Forelimb muscle (tissue), 1 donor: ENCODE measurements at places on chromosomes 1 and 21.
A peak's percentile ranks its signal among the peaks of the same experiment; 100 is the strongest.

DNA sequence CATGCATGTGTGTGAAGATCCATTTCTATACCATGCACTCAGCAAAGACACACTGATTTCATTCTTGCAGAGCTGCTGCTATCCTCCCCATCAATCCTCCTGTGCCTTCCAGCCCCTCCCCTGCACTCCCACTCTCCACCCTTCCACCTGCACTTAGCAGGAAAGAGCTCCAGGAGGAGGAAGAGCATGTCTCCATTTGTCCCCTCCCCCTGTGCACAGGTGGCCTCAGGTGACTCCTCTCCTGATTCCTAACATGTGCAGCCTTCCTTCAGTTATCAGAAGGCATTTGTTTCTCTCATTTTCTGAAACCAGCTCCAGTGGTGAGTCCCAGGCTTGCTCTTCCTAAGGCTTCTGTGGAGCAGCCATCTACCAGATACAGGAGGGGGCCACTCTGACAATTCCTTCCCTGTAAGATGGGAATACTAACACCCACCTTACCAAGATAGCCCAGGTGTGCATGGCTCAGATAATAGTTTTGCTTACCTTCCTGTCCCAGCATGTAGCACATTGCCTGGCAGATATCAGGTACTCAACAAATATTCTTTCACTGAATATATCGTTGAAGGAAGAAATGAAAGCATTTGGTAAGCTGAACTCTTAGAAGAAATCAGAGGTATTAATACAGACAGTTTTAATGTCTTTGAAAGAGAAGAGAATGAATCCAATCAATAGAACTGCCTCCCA lies 21.9 kb upstream of the FAM3B start:
- DNase-seq: no peak

DNA sequence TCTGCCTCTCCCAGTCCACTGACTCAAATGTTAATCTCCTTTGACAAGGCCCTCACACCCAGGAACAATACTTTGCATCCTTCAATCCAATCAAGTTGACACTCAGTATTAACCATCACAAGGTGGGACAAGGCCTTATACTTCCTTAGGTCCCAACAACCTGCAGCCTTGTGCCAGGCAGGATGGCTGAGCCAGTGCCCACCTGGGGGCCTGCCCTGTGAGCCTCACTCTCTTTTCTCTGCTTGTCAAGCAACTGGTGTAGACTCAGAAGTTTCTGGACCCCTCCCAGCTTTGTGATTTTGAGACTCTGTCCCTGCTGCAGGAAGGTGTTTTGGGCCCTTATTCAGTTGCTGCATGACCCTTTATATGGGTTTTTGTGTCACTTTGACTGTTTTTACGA lies 310.0 kb upstream of the C1orf174 start:
- no peak for DNase-seq

DNA sequence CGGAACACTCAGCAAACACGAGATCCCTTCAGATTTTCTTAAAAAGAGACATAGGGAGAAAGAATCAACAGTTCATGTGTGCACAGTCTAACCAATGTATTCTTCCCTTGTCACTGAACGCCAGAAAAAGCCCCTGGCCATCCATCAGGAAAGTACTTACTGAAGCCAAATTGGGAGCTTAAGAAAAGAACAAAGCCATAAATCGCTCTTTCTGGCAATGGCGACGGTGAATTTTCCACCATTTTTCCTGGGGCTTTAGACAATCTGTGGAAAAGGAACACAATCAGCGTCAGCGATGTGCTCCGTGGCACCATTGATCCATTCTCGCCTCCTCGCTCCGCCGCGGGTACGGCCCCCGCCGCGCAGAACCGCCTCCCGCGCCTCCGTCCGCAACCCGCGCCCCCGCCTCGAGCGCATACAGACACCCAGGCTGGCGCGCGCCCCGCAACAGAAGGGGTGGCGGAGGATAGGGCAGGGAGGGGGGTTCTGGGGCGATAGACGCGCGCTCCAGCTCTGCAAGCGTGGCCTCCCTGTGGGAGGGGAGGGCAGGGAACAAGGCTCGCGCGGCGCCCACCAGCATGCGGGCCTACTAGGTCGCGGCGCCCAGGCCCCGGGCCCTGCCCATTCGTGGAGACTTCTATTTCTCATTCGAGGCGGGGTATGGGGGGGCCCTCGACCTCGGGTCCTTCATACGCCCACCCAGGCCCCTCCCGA lies 440 bp downstream of the PIGP start:
- no peak for DNase-seq

- no peak for DNase-seq
These were observed 576.1 kb upstream of the ZRANB2 start for GRCh38 chr1:71656902-71657301.

DNA sequence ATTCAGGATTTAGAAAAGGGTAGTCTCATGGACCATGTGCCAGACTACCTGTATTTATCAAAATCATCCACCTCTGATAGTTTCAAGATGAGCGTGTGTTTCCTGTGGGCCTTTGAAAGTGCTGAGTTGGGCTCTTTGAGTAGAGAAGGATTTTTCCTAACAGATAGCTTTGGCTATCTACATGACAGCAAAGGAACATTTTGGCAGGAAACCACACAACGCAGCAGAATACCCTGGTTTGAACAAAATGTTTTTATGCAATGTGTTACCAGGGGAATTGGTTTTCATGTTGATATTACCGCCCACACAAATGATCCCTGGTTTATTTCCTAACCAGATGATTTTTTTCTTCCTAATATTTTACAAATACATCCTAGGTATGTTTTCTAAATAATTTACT lies 431.4 kb downstream of the NEGR1 start:
- no peak for DNase-seq

DNA sequence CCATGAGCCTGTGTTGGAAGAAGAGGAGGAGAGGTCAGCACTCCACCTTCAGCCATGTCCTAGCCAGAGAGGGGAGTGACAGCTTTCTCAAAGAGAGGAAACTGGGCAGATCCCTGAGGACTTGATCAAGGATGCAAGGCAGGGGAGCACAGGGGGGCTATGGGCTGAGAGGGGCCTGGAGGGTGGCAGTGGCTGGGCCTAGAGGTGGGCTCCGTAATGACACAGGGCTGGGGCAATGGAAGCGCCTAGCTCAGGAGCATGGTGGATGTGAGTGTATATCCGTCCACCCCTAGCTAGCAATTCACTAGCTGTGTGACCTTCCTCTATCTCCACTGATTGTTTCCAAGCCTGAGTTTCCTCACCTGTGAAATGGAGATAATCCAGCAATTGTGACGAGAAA lies 32.6 kb downstream of the NEK2 start:
- no peak for DNase-seq

DNA sequence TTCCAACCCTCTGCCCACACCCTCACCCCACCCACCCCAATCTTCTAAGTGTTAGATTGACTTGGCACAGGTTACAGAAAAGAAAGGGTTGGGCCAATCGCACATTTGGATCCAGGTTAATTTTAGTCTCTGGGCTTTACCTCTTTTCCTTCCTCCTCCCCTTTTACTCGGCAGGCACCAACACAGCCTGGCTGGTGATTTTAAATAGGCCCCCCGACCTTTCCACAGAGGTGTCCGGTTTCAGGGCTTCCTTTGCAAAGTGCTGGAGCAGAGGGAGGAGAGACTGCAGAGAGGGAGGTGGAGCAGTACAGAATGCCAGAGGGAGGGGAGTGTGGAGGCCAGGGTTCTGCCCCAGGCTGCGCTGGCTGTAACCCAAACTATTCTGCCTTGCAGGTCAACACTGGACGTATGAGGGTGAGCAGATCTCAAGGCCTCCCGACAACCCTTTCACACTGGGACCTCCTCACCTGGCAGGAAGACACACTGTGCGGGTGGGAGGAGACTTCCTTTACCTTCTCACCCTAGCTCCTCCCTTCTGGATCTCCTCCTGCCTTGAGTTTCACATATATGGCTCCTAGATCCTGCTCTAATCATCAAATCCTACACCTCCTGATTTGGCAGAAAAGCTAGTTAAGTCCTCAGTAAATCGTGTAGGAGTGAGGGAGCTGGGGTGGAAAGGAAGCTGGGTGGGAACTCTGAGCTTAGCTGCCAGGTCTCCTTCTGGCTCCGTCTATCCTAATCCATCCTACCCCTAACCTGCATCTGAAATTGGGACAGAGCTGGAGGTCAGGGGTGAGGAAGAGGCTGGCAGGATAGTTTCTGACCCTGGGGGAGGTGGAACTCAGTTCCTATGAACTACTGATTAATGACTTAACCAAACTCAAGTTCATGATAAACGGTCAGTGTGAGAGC lies 2.4 kb downstream of the CA14 start:
- no peak for DNase-seq

DNA sequence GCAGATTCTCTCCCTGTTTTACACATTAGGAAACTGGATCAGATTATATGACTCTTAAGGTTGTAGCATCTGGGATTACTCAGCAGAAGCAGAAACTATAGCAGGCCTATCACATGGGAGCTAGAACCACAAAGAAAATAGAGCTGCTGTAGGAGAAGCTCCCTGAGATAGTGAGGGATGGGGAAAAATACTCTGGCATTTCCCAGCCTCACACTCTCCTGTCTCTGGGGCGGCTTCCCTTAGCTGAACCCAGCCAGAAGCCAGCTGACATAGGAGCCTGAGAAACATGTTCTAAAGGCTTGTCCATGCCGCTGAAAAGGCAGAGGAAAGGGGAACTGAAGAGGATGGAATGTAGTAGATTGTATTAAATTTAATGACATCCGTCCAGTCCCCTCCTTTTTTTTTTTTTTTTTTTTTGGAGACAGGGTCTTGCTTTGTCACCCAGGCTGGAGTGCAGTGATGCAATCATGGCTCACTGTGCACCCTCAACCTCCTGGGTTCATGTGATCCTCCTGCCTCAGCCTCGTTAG lies 76.8 kb upstream of the DNAJC6 start:
- no peak for DNase-seq

DNA sequence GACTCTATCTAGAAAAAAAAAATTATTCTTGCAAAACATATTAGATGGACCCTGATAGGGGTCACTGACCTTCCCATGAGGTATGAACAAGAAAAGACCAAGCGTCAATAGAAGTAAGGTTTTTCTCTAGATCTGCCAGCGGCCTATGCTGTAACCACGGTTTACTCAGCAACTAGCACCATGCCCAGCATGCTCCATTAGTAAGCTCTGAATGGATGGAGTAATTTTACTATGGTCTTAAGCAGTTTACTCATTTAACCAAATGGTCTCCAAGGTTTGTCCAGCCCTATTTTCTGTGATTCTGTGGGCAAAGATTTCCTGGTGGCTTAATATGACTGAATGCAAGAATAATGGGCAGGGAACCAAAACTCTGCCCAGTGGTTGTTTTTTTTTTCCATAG lies 113.9 kb downstream of the ADSS2 start:
- no peak for DNase-seq

GRCh38 chr1:76543495-76543894 lies 323.8 kb upstream of the ST6GALNAC5 start:
- no peak for DNase-seq

- no peak for DNase-seq
These were observed 31.6 kb downstream of the FMO4 start for GRCh38 chr1:171345536-171345935.

DNA sequence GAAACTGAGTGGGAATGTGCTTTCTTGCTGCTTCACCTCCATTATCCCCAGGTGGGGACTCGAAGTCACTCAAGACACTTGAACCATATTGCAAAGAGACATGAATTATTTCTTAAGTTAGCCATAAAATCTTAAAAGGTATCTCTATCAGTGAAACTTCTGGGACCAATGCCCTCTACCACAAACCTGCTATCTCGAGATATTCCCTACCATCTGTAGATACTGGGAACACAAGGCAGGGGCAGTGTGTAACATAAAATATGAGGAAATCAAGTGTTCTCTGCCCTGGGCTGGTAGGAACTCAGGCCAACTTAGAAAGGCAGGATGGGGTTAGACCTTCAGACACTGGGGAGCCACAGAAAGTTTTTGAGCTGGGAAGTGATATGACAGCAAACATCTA lies 1.3 kb upstream of the CD58 start:
- no peak for DNase-seq

DNA sequence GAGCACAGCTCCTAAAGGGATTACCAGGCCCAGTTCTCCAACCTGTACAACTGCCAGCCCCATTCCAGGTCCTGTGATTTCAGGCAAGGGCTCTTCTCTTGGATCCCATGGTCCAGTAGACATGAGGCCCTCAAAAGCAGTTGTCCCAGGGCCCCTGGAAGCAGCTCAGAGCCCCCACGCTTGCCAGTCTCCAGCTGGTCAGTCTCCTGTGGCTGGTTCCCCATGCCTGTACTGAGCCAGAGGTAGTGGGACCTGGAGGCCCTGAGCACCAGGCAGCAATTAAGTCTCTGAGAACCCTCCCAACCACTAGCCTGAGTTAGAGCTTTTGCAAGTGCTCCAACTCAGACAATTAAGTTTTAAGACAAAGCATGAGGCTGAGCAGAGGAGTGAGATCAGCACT lies 36.9 kb downstream of the CDC42BPA start:
- no peak for DNase-seq

GRCh38 chr1:48627486-48627885 lies 149.2 kb downstream of the BEND5 start:
- peak; percentile 24 for DNase-seq

GRCh38 chr1:78102916-78103315 lies 57.1 kb downstream of the GIPC2 start:
- DNase-seq: no peak

DNA sequence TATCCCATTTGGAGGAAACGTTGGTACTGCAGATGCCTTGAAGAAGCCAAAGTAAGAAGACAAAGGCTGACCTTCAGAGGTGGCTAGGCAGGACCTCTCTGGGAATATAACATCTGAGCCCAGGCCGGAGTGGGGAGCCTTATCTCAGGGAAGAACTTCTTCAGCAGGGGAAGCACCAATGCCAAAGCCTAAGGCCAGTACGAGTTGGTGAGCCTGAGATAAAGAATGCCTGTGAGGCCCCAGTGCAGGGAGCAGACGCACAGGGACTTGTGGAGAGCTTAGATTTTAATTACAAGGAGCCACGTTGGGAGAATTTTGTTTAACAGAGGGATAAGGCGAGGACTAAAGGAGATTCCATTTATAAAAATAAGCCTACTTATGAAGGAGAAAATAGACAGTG lies 468.8 kb upstream of the RUNX1 start:
- no peak for DNase-seq

DNA sequence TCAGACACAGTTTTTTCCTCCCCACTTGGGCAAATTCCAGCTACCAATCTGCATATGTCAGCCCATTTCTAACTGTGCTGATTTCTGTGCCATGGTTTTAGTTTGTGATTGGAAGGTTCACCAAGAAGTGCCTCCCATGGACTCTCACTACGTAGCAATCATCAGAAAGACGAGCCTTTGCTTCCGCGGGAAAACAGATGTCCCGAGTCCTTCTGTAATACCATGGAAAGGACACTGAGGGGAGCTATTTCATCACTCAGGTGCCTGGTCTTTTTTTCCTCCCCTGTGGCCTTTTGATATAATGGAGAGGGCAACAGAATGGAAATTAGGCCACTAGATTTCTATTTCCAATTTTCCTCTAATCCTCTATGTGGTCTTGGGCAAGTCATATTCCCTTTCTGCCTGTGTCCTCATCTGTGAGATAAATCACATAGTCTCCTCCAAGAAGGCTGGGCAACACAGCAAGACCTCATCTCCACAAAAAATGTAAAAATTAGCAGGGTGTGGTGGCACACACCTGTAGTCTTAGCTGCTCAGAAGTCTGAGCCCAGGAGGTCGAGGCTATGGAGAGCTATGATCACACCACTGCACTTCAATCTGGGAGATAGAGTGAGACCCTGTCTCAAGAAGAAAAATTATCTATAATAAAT lies 24.8 kb downstream of the LEMD1 start:
- DNase-seq: no peak
